ENCODE measurements at places on chromosomes 6 and 20.

DNA sequence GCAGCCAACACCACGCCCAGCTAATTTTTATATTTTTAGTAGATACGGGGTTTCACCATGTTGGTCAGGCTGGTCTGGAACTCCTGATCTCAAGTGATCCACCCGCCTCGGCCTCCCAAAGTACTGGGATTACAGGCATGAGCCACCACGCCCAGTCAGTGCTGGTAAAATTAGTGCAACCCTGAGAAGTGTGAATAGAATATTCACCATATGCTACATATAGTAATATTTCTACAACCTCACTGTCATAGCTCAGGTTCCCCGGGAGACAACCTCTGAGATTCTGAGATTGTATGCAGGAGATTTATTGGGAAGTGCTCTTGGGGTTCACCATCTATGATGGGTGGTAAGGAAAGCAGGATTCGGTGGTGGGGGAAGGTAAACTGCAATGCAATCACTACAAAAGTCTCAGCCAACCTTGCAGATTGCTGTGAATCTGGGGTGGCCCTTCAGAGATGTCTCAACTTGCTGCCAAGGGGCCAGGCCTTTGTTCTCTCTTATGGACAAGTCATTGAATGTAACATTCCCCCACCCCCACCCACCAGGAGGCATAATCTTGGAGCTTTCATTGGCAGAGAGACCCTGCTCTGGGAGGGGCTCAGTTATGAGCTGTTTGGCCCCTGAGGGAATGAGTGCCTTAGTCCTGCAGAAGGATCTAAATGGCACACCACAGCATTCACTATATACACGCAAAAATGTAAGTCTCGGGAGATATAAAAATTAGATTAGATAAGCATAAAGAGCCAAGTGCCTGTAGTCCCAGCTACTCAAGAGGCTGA, 34.0 kb upstream of the SEC63 start:
- no peak for DNase-seq

- no peak for DNase-seq
These were observed 120.6 kb upstream of the NXT1 start for GRCh38 chr20:23229989-23230388.

DNA sequence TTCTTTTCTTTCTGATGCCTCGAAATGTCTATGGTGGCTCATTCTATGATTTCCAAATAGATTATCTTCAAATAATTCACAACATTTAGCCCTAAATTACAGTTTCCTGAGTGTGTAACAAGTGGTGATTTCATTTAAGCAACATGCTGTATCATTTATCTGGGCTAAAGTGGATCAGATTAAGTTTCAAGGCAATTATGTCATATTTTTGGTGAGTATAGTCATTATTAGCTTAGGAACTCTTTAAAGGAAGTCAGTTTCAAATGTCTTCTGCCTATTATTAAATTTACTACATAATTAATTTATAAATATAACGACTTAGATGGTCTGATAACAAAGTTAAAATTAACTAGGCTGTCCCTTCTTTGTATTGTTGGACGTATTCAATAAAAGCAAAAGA, 847.9 kb upstream of the FLRT3 start:
- DNase-seq, result no peak

GRCh38 chr20:31863296-31864085, 6.8 kb downstream of the DUSP15 start:
- DNase-seq, result no peak
